ENCODE measurements at places on chromosomes 3 and 15. TPM values are rescaled to one million over a fixed set of nuclear protein-coding genes. Genes with fewer than 3 reads are reported as not detected.

DNA sequence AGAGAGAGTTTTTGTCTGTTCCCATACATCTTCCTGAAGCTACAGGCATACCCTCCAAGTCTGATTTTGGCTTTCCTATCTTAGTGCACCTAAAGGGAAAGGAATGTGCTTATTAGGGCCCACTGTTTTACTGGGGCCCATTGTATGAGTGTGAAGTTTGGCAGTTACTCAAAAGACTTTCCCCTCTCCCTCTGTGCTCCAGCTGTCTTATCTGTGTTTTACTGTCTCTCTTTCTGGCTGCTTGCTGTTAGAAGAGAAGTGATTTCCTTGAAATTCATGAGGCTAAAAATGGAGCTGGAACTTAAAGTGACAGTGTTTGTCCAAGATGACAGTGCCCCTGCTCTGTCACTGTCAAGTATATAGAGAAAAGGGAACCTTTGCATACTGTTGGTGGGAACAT is 436.2 kb downstream of the OCA2 start:
- no peaks in the 10 kb centered on the region for H3K36me3 ChIP-seq
- no peak overlapping the region for H3K4me3 ChIP-seq
- H3K27ac ChIP-seq: no peak overlapping the region
- H3K27me3 ChIP-seq: no peaks in the 10 kb centered on the region

DNA sequence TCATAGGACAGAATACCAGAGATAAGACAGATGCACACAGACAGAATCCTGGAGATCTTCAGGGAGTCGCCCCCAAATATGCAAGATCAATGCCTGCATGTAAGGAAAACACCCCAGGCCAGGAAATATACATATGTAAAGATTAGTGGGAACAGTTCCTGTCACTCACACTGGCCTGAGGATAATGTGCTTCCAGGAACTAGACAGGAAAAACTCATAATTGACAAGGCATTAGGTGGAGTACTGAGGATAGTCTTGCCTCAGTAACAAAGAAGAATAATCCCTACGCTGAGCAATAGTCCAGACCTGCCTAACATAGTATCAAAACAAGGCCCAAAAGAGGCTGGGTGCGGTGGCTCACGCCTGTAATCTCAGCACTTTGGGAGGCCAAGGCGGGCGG is 20.4 kb upstream of the B4GALT4 start:
- H3K27me3 ChIP-seq: no peaks in the 10 kb centered on the region
- H3K4me1 ChIP-seq: no peaks in the 10 kb centered on the region
- H3K4me3 ChIP-seq: no peak overlapping the region
- no peak overlapping the region for H3K27ac ChIP-seq
- no peaks in the 10 kb centered on the region for H3K36me3 ChIP-seq
- no peak for DNase-seq

GRCh38 chr3:79040091-79040490 is 727.7 kb downstream of the ROBO1 start:
- H3K27me3 ChIP-seq: no peaks in the 10 kb centered on the region
- H3K27ac ChIP-seq: no peak overlapping the region
- DNase-seq: no peak

DNA sequence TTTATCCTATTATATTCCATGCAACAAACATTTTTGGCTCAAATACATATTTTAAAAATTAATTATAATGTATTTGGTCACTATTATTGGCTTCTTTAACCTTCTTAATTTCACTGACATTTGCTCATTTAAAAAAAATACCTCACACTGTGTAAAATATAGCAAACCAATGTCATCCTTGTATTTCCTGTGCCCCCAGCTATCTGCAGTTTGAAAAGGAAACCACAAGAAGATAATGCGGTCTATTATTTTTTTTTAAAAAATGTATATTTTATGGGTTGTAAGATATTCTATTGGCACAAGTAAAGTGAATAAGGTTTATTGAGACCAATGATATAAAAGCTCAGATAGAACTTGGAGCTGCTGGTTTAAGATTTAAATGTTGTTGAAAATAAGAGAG is 904.2 kb downstream of the SI start:
- H3K36me3 ChIP-seq: no peaks in the 10 kb centered on the region
- no peak overlapping the region for H3K27ac ChIP-seq
- DNase-seq: no peak

FAM43A gene
- total RNA-seq: 10.2 TPM

DNA sequence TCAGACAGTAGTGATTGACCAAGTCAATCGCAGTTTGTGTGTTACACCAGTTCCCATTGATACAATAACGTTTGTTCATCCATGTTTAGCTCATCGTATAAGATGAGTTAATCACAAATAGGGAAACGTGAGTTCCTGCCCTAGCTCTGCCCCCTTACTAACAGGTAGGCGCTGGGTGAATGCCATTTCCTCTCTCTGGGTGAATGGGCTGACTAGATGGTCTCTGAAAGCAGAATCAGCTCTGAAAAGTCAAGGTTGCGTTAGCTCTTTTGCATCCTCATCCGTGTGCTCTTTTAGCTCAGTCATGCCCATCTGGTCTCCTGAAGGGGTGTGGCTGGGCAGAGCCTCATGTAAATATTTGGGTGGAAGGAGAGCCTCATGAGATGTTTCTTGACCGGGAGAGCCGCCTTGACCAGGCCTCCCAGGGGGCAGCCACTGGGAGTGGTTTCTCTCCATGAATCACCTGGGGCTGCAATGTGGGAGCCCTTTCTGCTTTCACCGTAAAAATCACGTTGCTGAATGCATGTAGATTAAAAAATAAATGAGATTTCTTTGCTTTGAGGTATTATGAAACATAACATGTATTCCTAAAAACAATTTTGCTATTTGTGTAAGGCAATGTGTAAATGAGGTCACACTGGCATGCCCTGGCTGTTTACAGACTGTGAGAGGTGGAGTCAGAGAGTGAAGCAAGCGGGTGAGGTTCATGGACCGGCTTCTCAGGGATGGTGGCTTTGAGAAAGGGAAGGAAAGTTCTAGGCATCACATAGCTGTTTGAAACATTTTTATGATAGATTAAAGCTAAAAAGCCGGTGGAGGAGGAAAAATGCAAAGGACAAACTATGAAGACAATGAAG is 108.4 kb upstream of the RASGRP1 start:
- H3K27me3 ChIP-seq: no peaks in the 10 kb centered on the region
- no peaks in the 10 kb centered on the region for H3K36me3 ChIP-seq
- no peak for DNase-seq
- H3K4me3 ChIP-seq: no peak overlapping the region

- DNase-seq: no peak
- H3K36me3 ChIP-seq: no peaks in the 10 kb centered on the region
- H3K27me3 ChIP-seq: no peaks in the 10 kb centered on the region
- no peaks in the 10 kb centered on the region for H3K4me1 ChIP-seq
Observed at GRCh38 chr15:26231096-26231495, 368.0 kb upstream of the ATP10A start.

DNA sequence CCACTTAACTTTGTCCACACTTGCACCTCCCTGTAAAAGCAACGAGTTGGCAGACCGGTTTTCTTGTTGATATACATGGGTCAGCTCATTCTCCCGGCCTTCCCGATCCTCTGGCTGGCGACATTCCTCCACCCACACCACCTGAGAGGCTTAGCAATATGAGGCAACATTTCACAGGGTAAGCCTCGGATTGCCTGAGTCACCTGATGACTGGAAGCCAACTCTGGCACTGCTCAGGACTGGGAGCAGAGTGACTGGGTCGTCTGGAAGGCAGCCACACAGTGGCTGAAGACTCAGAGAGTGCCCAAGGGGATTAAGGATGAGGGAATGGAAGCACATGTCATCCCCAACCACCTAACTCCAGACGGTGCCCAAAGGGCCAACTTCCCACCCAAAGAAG is 9.8 kb downstream of the HOMER2 start:
- H3K4me1 ChIP-seq: no peaks in the 10 kb centered on the region
- no peak overlapping the region for H3K4me3 ChIP-seq
- no peak for DNase-seq
- H3K36me3 ChIP-seq: no peaks in the 10 kb centered on the region

DNA sequence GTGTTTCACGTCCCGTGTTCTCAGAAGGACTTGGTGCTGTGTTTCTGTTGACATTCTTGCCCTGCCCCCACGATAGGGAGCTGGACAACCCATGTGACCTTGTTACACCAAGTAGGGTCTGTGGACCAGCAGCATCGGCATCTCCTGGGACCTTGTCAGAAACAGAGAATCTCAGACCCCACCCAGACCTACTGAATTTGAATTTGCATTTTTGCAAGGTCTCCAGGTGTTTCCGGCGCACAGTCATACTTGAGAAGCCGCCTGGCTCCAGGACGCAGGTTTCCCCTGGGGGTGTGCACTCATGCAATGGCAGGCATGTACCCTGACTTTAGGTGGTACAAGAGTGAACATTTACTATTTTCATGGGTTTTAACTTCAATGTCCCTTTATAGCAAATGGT is 117.9 kb downstream of the TLE3 start:
- H3K36me3 ChIP-seq: no peaks in the 10 kb centered on the region
- H3K4me1 ChIP-seq: no peaks in the 10 kb centered on the region
- no peaks in the 10 kb centered on the region for H3K27me3 ChIP-seq
- H3K4me3 ChIP-seq: no peak overlapping the region

DNA sequence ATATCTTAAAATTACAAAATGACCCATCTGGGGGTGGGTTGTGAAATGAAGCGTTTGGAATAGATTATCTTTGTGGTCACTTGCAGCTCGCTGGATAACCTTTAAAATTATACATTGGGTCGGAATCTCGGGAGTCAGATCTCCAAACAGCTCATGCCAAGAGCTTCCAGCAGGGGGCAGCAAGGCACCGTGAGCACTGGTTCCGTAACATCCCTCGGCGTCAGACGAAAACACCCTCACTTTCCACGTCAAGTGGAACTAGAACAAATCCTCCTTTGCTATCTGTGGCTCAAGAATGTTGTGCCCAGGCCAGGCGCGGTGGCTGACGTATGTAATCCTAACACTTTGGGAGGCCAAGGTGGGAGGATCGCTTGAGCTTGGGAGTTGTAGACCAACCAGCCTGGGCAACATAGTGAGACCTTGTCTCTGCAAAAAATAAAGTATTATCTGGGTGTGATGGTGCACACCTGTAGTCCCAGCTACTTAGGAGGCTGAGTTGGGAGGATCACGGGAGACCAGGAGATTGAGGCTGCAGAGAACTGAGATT is 31.1 kb downstream of the UMPS start:
- no peaks in the 10 kb centered on the region for H3K27me3 ChIP-seq
- H3K4me1 ChIP-seq: no peaks in the 10 kb centered on the region
- no peak overlapping the region for H3K27ac ChIP-seq
- H3K36me3 ChIP-seq: no peaks in the 10 kb centered on the region
- no peak overlapping the region for H3K4me3 ChIP-seq
- DNase-seq: peak; percentile 89

All from colonic mucosa (tissue), 4 donors.